ENCODE measurements at places on chromosomes 11 and 22.

- no peak for DNase-seq
Measured at GRCh38 chr22:28297504-28297903, 378.4 kb upstream of the PITPNB start.

DNA sequence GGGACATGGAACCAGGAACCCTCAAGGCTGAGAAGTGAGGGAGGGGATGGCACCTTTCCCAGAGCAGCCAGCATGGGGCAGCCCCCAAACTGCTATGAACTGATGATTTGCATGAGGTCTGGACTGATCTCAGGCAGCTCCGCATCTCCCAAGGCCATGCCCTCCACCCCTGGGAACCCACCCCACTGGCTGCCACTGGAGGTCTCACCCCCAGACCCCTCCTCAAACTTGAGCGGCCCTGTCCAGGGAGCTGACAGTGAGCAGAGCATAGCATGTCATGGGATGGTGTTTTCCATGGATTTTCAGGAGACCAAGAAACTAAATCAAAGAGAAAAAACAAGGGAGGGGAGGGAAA, 46.8 kb downstream of the NRXN2 start:
- no peak for DNase-seq

- DNase-seq, result no peak
Measured at GRCh38 chr11:1412377-1413095, 22.8 kb downstream of the BRSK2 start.

DNA sequence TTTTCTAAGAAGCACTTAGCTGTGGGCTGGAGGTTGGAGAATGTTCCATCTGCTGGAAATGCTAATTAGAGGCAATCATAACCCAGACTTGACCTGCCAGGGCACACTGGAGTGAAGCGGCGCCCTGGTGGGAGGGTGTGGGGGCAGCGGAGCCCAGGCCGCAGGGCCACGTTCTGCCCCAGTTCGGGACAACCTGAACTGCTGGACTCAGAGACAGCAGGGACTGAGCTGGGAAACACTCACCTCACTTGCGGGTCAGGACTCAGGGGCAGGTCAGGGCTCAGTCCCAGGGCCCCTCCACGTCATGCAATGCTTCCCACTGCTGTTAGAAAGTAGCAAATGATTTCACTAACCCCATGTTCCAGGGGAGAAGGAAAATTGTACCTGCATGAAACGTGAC, 316.4 kb downstream of the NTM start:
- DNase-seq, result no peak

DNA sequence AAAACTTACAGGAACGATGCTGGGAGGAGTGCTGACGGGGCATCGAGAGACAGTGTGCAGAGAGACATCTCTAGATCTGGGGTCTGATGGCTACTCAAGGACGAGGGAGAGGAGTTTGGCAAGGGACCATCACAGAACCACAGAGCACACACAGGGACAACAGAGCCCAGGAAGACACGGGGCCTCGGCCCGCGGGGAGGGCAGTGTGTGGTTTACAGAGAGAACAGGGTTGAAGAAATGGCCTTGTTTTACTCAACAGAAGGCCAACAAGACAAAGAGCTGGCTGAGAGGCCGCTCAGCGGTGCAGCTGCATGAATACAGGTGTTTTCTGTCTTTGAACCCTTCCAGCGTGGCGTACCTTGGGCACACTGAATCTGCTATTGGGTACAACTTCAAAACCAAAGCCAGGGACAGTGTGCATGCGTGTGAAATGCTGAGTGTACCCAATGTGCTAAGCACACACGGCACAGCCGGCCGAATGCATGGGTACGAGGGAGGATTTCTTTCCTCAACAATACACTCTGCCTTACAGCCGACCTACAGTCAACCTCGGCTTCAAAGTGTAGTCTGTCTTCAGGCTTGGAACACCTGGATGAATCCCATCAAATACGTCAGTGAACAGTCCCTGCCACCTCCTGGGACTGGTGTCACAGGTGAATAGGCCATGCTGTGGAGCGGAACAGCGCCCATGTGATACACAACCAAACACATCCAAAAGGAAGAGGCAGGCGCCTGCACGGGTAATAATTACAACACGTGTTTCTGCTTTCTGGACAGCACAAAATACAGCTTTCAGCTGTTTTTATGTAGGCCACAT, 20.7 kb upstream of the BID start:
- no peak for DNase-seq

DNA sequence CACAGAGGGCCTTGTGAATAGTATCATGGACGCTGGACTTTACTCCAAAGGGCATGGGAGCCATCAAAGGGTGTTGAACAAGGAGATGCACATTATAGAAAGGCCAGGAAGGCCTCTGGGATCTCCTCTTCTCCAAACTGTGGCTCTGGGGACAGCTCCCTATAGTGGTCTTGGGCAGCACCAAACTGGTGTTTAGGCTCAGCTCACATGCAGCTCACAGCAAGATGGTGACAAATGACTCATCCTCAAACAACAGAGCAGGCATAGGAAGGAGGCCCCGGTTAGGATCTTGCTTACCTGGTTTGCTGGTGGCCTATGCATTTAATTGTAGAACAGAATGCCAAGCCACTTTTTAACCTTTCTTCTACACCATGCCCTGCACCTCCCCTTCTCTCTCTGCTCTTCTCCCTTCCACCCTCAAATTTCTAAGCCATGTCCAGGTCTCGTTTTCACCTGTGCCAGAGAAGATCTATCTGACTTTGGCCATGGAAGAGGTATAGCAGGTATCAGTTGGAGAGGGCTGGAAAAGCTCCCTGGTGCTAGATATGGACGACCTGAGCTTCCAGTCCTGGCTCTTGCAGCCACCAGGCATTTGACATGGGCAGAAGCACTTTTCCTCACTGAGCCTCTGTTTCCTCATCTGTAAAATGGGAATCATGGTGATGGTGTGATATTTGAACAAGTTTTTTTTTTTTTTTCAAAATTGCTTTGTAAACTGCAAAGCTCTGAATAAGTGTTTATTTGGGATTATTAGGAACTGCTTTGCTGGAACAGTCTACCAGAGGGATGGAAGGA, 14.4 kb upstream of the EHF start:
- no peak for DNase-seq

DNA sequence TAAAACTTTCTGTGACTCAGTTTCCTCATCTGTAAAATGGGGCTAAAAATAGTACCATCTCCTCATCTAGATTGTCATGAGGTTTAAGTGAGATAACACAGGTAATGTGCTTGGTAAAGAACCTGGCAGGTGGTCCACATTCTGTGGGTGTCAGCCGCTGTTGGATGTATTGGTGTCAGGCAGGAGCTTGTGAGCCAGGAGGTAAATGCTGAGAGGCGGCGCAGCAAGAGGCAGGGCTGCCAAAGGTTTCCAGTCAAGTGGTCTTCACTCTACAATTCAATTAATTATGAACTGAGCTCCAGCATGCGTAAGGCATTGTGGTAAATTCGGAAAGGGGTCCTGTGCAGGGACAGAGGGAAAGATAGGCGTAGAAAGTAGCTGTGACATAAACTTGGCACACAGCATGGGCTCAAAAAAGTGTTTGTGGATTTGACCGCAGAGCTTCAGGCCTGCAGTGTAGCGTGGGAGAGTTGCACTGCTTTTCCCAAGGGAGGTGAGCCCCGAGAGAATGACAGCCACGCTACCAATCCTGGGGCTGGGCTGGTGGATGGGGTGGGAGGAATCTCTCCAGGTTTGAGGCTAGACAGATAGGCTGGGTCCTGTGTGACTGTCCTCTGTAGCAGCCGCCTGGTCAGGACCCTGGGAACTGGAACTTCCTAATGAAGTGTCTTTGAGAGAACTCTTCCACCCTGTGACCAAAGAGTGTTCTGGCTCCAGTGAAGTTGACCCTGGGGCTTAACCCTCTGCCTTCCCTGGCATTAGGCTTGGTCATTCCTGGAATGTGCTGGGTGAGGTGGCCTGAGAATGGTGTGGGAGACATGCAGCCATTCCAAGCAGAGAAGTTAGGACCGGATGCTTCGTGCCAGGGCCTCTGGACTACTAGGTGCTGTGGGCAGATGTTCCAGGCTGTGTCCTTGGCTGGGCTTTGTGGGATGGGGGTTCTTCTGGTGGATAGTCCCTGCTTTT, 122.4 kb downstream of the FEZ1 start:
- DNase-seq, result no peak

DNA sequence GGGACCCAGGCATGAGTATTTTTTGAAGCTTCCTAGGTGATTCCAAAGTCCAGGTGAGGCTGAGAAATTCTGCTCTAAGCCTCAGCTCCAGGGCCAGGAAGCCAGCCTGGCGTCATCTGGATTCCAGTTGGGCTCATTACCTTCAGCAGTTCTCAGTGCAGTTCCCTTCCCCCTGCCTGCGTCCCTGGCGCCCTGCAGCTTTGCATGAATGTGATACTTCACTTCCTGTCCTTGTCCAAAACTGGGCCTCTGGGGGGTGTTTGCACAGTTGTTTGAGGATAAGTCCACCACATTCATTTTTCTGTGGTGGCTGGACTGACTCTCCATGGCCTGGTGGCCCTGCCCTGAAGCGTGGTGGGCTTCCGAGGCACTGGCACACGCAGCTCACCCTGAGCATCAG, 98.1 kb downstream of the TENM4 start:
- no peak for DNase-seq

GRCh38 chr22:49936018-49936972, 17.9 kb downstream of the CRELD2 start:
- DNase-seq, result peak; percentile 99

- no peak for DNase-seq
Measured at GRCh38 chr11:46712874-46713576, 6.0 kb upstream of the F2 start.

DNA sequence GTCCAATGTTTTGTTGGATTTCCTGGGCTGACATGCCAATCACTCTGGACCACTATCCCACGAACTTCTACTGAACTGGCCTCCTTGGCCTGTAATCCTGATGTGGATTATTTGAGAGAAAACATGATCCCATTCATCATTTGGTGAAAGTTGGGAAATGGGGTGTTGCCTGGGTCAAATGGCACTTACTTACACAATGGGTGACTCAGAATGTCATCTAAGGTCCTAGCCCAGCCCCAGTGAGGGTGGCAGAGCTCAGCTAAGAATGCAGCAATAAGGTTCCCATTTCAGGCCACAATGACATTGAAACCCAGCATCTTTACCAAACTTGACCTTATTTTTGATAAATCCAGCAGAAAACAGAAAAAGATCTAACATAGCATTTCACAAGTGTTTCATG, 8.0 kb upstream of the DSCAML1 start:
- DNase-seq, result no peak

GRCh38 chr11:4118107-4118506, 23.5 kb downstream of the RRM1 start:
- DNase-seq, result no peak

GRCh38 chr11:46315033-46315738, 32.1 kb upstream of the DGKZ start:
- peak; percentile 78 for DNase-seq

DNA sequence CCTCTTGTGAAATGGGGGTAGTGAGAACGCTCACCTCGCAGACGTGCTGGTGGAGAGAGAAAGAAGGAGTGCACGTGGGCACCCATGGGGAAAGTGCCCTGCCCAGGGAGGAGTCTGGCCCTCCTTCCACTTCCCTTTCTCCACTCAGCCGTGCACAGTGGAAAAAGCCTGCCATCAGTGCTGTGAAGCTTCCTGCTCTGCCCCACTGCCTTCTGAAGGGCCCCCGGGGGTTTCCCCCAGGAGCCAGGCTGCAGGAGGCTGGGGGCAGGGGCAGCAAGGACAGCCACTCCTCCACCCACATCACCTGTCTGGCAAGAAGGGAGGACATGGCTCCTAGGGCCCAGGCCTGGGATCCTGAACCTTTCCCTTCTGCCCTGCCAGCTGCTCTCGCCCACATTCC, 7.6 kb downstream of the TP53I11 start:
- DNase-seq, result peak; percentile 15

DNA sequence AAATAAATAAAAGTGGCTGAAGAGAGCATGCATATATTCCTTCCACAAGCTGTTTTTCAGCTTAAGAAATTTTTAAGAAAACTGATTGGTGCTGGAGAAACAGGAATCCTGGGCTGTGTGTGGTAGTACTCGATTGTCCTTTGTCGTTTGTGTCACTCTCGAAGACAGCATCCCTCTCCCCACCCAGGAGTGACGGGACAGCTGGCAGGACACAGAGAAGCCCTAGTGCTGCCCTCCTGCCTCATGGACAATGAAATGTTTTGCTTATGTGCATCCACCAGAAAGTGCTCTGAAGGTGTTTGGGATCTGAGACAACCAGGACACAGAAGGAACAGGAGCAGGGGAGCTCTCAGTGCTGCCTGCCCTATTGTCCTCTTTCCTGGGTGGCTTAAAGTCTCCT, 12.8 kb downstream of the PLAAT4 start:
- DNase-seq, result no peak

- DNase-seq, result no peak
Measured at GRCh38 chr11:129143335-129143734, 48.8 kb downstream of the ARHGAP32 start.

- no peak for DNase-seq
Measured at GRCh38 chr22:36352803-36353507, 34.8 kb downstream of the MYH9 start.

GRCh38 chr11:23423656-23424055, 563.4 kb upstream of the CCDC179 start:
- DNase-seq, result no peak

GRCh38 chr11:102118937-102119336, 8.7 kb downstream of the YAP1 start:
- no peak for DNase-seq

DNA sequence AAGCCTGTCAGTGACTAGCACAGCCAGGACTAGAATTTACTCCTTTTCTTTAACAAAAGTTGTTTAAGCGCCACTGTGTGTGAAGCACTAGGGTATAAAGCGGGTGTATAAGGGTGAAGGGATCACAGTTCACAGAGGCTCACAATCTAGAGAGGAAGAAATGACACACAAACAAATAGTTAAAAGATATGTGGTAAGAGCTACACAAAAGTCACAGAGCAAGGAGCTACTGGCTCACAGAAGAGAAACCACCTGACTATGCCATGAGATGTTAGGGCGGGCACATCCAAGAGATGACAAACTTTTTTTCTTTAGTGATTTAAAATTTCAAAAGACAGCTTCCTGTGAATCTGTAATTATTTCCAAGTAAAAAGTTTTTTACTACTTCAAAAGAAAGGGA, 55.6 kb downstream of the PHF21A start:
- DNase-seq, result no peak

GRCh38 chr11:14026961-14027360, 64.4 kb downstream of the SPON1 start:
- DNase-seq, result no peak

GRCh38 chr11:87859636-87860035, 315.6 kb downstream of the RAB38 start:
- DNase-seq, result no peak

- DNase-seq, result no peak
Measured at GRCh38 chr22:22961574-22961973, 74.0 kb downstream of the IGLL5 start.

- DNase-seq, result no peak
Measured at GRCh38 chr11:15843309-15843872, 513.0 kb downstream of the SOX6 start.

- DNase-seq, result no peak
Measured at GRCh38 chr11:31337806-31338205, 31.7 kb downstream of the DCDC1 start.

DNA sequence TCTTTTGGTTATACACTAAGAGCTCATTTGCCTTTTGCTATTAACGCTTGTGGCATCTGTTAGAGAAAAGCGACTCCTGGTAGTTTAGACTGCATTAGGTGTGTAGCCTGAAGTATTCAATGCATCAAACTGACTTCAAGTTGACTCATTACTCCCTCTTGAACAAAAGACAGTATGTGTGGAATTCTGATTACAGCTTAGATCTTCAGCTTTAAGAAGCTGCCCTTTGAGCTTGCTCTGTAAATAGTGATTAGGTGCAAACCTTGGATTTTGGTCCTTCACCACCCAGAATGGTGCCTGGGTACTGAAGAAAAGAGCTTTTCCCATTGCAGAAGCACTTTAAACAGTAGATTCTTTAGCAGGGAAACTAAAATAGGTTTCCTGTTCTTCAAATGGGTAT, 62.1 kb downstream of the FAT3 start:
- no peak for DNase-seq

GRCh38 chr22:36732609-36733008, 29.1 kb upstream of the CACNG2 start:
- DNase-seq, result no peak

All from activated T-cell treated with anti-CD3 and anti-CD28 coated beads, Interleukin-2, amount 50 U/mL, for 72 hours (primary cell).